ENCODE measurements at places on chromosomes 3 and 15. TPM values are rescaled to one million over a fixed set of nuclear protein-coding genes. Genes with fewer than 3 reads are reported as not detected.

DNA sequence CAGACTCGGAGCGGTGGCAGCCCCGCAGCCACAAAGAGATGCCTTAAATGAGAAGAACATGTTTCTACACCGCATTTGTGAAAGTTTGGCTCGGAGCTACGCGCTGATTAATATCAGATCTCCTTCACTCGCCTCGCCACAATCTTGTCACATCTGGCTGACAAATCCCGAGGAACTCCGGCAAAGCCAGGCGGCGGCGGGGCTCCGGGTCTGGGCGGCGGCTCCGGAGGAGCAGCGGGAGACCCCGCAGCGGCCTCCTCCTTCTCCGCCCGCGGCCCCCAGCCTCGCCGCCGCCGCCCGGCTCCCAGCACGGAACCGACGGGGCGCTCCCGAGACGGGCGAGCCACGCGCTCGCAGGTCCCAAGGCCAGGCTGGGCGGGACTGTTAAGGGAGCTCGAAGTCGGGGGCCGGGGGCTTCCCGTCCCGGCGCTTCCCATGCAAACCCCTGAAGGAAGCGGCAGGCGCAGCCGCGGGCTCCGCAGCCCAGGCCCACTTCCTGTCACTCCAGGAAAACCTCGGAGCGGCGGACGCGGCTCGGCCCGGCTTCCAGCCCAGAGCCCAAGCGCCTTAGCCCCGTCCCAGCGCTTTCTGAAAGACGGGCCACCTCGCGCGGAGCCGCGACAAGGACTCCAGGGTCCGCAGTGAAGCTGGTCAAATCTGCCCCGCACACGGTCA, 1.2 kb downstream of the BNC1 start:
- no peaks in the 10 kb centered on the region for H3K36me3 ChIP-seq
- H3K4me1 ChIP-seq: peaks cover 2% of the 10 kb centered on the region
- peaks cover 60% of the 10 kb centered on the region for H3K27me3 ChIP-seq
- H3K4me3 ChIP-seq: peak overlapping the region; percentile 39
- no peak for DNase-seq

DNA sequence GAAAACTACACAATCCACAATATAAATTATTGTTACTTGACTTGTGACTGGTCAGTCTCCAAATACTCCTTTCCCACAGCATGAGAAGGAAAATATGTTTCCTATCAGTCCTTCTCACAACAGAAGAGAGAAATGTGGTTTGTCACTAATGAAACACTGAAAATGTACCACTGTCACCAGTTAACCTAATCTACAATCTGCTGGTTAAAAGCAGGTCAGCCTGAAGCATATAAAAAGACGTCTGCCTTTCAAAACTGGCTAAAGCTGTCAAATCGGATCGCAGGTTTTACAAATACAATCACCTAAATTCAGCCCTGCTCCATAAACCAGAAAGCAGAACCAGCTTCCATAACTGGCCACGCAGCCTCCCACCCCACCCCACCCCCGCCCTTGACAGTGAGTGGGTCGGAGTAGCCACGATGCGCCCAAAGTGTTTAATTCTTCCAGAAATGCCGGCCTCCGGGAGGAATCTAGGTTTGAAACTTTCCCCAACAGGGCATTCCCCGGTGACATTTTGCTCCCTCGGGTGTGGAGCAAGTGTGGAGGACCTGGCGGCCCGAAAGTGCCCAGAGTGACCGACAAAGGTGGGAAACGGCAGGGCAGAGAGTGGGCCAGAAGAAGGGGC, 682 bp downstream of the ETFA start:
- peak overlapping the region; percentile 90 for H3K4me3 ChIP-seq
- H3K27me3 ChIP-seq: no peaks in the 10 kb centered on the region
- H3K4me1 ChIP-seq: peaks cover 35% of the 10 kb centered on the region

DNA sequence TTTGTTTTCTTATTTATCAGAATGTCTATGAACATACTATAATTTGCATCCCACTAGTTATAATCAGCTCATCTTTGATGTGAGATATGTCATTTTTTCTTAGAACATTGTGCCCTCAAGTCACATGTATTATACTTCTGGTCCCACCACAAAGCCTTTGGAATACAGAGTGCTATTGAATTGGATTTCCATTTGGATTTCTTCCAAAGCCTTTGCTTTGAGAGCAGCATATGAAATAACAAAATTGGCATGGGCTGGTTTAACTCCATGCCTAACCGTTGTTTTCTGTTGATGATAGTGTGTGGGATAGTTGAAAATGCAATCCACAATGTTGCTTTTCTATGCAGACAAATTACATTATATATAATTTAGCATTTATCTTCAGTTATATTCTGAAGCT, 284.5 kb upstream of the PLSCR5 start:
- H3K36me3 ChIP-seq: no peaks in the 10 kb centered on the region
- H3K4me3 ChIP-seq: no peak overlapping the region
- H3K27me3 ChIP-seq: no peaks in the 10 kb centered on the region
- H3K4me1 ChIP-seq: no peaks in the 10 kb centered on the region
- no peak for DNase-seq

DNA sequence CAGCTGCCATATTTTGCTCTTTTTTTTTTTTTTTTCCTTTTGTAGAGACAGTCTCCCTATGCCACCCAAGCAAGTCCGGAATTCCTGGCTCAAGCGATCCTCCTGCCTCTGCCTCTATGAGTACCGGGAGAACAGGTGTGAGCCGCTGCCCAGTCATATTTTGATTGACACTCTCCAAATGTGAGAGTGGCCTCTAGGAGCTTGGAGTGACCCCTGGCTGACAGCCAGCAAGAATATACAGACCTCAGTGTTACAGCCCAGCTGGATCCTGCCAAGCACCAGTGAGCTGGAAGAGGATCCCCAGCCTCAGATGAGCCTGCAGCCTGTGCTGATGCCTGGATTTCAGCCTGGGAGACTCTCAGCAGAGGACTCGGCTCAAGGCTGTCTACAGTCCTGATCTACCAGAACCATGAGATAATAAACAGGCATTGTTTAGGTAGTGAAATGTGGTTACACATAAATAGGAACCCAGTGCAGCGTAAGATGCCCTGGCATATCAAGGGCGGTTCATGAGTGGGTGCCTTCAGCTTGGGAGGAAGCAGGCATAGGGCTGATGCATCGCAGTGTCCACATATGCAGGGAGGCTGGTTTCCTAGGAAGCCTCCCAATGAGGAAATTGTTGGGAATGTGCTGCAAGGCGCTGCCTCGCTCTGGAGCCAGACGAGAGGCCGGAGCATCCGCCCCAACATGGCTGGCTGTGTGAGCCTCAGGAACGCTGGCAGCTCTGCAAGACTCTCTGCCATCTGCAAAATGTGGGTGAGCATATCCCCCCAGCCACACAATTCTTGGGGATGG, 38.9 kb upstream of the ATP10A start:
- DNase-seq: no peak
- H3K4me3 ChIP-seq: no peak overlapping the region
- no peaks in the 10 kb centered on the region for H3K36me3 ChIP-seq
- no peaks in the 10 kb centered on the region for H3K27me3 ChIP-seq

GRCh38 chr15:95615436-95615835, 715.1 kb upstream of the NR2F2 start:
- peaks cover 6% of the 10 kb centered on the region for H3K27me3 ChIP-seq
- H3K4me3 ChIP-seq: no peak overlapping the region
- no peaks in the 10 kb centered on the region for H3K36me3 ChIP-seq
- DNase-seq: no peak
- peaks cover 4% of the 10 kb centered on the region for H3K4me1 ChIP-seq

The OR5K2 gene
- not detected for total RNA-seq

The SCAANT1 gene
- total RNA-seq: not detected

- H3K4me3 ChIP-seq: no peak overlapping the region
- no peak overlapping the region for H3K27ac ChIP-seq
- DNase-seq: no peak
- H3K27me3 ChIP-seq: no peaks in the 10 kb centered on the region
Measured at GRCh38 chr3:183148056-183148455, 14.5 kb downstream of the LAMP3 start.

DNA sequence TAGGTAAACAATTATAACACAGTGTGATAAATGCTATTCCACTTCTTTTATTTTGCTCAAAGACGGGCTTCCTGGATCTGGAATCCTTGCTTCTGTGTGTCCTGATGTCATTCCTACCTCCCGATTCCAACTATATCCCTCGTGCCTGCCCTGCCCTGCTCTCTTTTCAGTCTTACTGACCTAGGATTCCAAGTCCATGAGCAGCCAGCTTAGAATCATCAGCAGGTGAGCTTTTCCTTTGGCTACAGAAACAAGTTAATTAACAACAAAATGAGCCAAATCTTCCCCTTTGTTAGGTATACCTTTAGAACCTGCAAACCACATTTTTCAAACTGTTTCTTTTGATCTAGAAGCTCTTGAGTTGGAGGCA, 21.9 kb upstream of the KPNA1 start:
- peaks cover 38% of the 10 kb centered on the region for H3K4me1 ChIP-seq
- no peaks in the 10 kb centered on the region for H3K27me3 ChIP-seq
- no peak for DNase-seq
- H3K4me3 ChIP-seq: no peak overlapping the region
- H3K36me3 ChIP-seq: peaks cover 50% of the 10 kb centered on the region
- no peak overlapping the region for H3K27ac ChIP-seq

GRCh38 chr3:7357101-7357500, 496.2 kb downstream of the GRM7 start:
- no peak overlapping the region for H3K4me3 ChIP-seq
- no peaks in the 10 kb centered on the region for H3K27me3 ChIP-seq
- H3K4me1 ChIP-seq: no peaks in the 10 kb centered on the region
- no peak for DNase-seq

The LRRC57 gene
- total RNA-seq: 13.7 TPM

DNA sequence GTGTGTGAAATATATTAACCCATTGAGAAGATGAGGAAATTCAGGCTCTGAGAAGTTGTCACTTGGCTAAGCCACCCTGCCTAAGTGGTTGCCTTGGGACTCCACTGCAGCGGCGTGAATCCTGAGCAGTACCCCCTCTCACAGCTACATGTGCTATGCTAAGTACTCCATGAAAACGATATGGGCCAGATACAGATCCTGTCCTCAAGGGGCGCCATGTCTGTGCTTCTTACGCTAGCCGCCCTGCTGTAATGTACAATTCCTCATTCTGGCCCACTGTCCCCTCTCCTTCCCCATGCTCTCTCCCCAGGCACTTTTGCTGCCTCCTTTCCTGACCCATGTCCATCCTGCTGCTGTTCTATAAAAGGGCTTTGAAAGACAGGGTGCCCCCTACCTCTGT, 140.3 kb downstream of the FEZF2 start:
- H3K4me3 ChIP-seq: no peak overlapping the region
- no peak for DNase-seq
- peaks cover 6% of the 10 kb centered on the region for H3K27me3 ChIP-seq
- H3K4me1 ChIP-seq: no peaks in the 10 kb centered on the region
- H3K27ac ChIP-seq: no peak overlapping the region

DNA sequence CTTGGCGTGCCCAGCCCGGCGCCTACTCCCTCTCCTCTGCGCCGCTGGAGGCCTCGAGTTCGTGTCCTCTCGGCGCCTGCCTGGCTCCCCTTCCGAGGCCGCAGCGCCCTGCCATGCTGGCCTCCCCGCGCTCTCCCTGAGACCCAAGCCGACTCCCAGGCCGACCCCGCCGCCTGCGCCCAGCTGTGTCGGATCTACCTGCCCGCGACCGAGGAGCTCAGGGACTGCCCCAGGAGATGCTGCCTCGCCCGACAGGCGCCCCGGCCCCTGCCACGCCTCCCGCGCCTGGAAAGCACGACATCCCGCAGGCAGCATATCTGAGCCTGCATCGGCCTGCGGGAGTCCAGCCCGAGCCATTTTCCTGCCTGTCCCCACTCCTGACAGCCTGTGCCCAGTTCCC, 16.1 kb downstream of the PAQR9 start:
- H3K27me3 ChIP-seq: peaks cover 35% of the 10 kb centered on the region
- H3K36me3 ChIP-seq: no peaks in the 10 kb centered on the region
- no peak overlapping the region for H3K4me3 ChIP-seq

- peaks cover 2% of the 10 kb centered on the region for H3K27me3 ChIP-seq
- H3K27ac ChIP-seq: no peak overlapping the region
- no peaks in the 10 kb centered on the region for H3K36me3 ChIP-seq
- no peak for DNase-seq
Measured at GRCh38 chr3:64344721-64345207, 119.5 kb upstream of the PRICKLE2 start.

DNA sequence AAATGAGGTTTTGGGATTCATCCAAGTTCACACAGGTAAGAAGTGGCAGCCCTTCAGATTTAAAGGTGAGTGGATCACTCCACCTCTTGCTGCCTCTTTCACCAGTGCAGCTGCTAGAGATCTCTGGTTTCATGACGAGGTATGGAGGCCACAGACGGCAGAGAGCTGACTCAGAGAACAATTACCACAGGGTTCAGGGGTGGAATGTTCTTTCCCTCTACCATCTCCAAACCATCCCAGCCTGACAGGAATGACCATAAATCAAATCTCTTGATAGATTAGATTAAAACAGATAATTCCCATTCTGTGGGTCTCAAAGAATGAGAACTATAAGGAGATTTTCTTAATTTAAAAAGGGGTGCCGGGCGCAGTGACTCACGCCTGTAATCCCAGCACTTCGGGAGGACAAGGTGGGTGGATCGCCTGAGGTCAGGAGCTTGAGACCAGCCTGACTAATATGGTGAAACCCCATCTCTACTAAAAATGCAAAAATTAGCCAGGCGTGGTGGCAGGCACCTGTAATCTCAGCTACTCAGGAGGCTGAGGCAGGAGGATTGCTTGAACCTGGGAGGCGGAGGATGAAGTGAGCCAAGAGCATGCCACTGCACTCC, 174.2 kb upstream of the ATP11B start:
- peaks cover 10% of the 10 kb centered on the region for H3K27me3 ChIP-seq
- no peak for DNase-seq
- H3K4me1 ChIP-seq: no peaks in the 10 kb centered on the region
- H3K36me3 ChIP-seq: no peaks in the 10 kb centered on the region
- H3K4me3 ChIP-seq: no peak overlapping the region

- no peak for DNase-seq
- H3K4me3 ChIP-seq: no peak overlapping the region
- no peak overlapping the region for H3K27ac ChIP-seq
- no peaks in the 10 kb centered on the region for H3K27me3 ChIP-seq
- no peaks in the 10 kb centered on the region for H3K4me1 ChIP-seq
Measured at GRCh38 chr3:117708601-117709000, 999.0 kb downstream of the TUSC7 start.

DNA sequence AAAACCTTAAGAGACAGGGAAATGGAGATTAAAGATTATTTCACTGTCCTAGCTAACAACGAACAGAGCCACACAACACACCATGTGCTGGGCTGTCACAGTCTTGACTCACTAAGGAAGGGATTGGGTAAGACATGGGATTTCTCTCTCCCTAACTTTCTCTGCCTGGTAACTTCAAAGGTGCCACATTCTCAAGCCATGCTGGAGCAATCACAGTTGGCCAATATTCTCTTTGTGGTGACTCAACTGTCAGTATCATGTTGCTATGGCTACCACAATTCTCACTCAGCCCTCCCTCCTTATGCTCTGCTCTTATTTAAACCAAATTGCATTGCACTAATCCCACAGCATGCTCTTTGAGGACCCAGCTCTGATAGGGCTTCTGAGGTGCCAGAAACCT, 74.0 kb downstream of the OXNAD1 start:
- peaks cover 66% of the 10 kb centered on the region for H3K4me1 ChIP-seq
- H3K27me3 ChIP-seq: no peaks in the 10 kb centered on the region
- DNase-seq: peak; percentile 49

DNA sequence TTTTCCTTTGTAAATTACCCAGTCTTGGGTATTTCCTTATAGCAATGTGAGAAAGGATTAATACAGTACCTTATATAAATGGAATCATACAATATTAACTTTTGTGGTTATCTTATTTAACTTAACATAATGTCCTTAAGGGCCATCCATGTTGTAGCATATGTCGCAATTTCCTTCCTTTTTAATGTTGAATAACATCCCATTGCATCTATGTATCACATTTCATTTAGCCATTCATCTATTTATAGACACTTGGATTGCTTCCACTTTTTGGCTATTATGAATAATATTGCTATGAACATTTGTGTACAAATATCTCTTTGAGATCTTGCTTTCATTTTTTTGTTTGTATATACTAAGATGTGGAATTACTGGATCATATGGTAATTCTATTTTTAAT, 342.2 kb downstream of the PDCD6IP start:
- H3K4me3 ChIP-seq: no peak overlapping the region
- H3K27me3 ChIP-seq: no peaks in the 10 kb centered on the region
- H3K4me1 ChIP-seq: no peaks in the 10 kb centered on the region
- no peaks in the 10 kb centered on the region for H3K36me3 ChIP-seq
- DNase-seq: no peak
